Suprapubic skin (tissue), 4 donors: ENCODE measurements at places on chromosomes 1 and 21.

GRCh38 chr1:55150880-55151588, 64.1 kb downstream of the USP24 start:
- H3K27ac ChIP-seq = no peak overlapping the region
- DNase-seq = no peak
- H3K4me3 ChIP-seq = no peak overlapping the region
- peaks cover 50% of the 10 kb centered on the region for H3K36me3 ChIP-seq
- no peaks in the 10 kb centered on the region for H3K4me1 ChIP-seq
- no peaks in the 10 kb centered on the region for H3K27me3 ChIP-seq

DNA sequence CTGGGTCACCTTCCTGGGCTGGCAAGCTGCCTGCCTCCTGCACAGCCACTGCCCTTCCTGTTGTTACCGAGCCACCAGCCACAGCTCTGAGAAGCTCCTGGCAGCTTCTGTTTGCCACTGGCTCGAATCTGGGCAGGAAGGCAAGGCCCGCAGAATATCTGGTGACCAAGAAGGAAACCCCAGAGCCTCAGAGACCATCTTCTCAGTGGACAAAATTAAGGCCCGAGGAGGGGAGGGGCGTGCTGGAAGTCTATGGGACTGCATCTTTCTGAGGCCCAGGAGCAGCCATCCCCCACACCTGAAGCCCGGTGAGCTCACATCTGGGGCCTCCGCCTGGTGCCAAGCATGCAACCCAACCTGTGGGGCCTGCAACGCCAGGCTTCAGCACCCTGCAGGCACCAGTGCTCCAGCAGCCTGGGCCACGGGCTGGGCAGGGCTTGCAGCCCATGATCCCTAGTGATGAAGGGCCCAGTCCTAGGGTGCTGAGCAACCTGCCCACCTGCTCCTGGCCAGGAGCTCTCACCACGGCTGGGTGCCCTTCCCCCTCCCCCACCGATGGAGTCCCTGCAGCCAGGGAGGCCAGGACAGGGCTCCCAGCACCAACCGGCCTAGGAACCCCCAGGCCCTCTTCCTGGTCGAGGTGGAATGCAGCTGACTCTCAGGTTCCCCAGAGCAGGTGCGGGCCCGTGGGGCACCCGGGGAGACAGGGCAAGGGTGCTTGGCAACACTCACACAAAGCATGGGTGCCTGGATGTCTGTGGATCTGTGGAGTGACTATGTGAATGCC, 879 bp downstream of the CPTP start:
- peaks cover 55% of the 10 kb centered on the region for H3K4me1 ChIP-seq
- H3K4me3 ChIP-seq = peak overlapping the region; percentile 90
- DNase-seq = no peak
- H3K27me3 ChIP-seq = no peaks in the 10 kb centered on the region
- peaks cover 27% of the 10 kb centered on the region for H3K36me3 ChIP-seq
- peak overlapping the region; percentile 89 for H3K27ac ChIP-seq

GRCh38 chr21:18023157-18023556, 204.0 kb upstream of the C21orf91 start:
- DNase-seq = no peak
- no peaks in the 10 kb centered on the region for H3K27me3 ChIP-seq
- H3K4me3 ChIP-seq = no peak overlapping the region
- no peaks in the 10 kb centered on the region for H3K4me1 ChIP-seq
- H3K27ac ChIP-seq = no peak overlapping the region

- DNase-seq = no peak
- no peaks in the 10 kb centered on the region for H3K27me3 ChIP-seq
- H3K4me3 ChIP-seq = no peak overlapping the region
- H3K4me1 ChIP-seq = peaks cover 4% of the 10 kb centered on the region
- H3K36me3 ChIP-seq = no peaks in the 10 kb centered on the region
These were observed 102.4 kb downstream of the BRINP2 start for GRCh38 chr1:177273141-177273540.

GRCh38 chr1:203473781-203474305, 1.8 kb upstream of the PRELP start:
- no peak overlapping the region for H3K4me3 ChIP-seq
- DNase-seq = no peak
- peaks cover 26% of the 10 kb centered on the region for H3K4me1 ChIP-seq
- H3K36me3 ChIP-seq = no peaks in the 10 kb centered on the region
- no peaks in the 10 kb centered on the region for H3K27me3 ChIP-seq

DNA sequence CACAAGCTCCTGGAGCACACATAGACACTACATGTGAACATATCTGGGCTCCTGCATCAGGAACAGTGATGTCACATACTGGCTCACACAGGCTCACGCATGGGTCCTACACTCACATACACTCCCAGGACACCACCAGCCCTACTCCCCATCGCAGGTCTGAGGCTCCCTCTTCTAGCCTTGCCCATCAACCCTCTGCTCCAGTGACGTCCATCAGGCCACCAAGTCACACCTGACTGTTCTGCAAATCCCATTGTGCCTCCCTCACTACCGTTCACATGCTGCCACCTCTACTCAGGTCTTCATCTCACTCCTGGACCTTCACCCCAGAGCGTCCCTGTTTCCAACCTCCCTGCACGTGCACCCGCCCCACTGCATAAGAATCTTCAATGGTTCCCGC, 18.1 kb downstream of the TFAP2E start:
- H3K4me1 ChIP-seq = no peaks in the 10 kb centered on the region
- no peaks in the 10 kb centered on the region for H3K27me3 ChIP-seq
- no peak for DNase-seq
- no peak overlapping the region for H3K4me3 ChIP-seq
- peaks cover 17% of the 10 kb centered on the region for H3K36me3 ChIP-seq

DNA sequence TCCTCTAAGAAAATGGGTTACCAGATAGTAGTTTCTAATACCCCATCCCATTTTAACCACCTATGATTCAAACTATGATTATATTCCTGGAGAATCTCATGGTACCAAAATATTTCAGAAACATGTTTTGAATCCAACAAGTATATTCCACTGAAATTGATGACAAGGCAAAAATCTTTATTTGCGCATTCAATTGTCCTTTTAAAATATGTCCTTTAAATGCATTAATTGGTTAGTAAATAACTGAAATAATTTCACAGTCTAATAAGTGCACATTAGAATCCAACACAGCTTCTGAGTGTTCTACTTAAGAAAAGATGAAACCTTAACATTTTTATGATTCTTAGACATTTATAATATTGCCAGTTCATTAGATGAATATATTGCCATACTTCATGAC, 356.6 kb downstream of the SETD4 start:
- no peaks in the 10 kb centered on the region for H3K4me1 ChIP-seq
- no peaks in the 10 kb centered on the region for H3K36me3 ChIP-seq
- no peak for DNase-seq
- peaks cover 9% of the 10 kb centered on the region for H3K27me3 ChIP-seq
- H3K4me3 ChIP-seq = no peak overlapping the region
- no peak overlapping the region for H3K27ac ChIP-seq

GRCh38 chr1:234655328-234656069, 45.5 kb upstream of the IRF2BP2 start:
- H3K27me3 ChIP-seq = no peaks in the 10 kb centered on the region
- no peaks in the 10 kb centered on the region for H3K36me3 ChIP-seq
- peak overlapping the region; percentile 85 for H3K27ac ChIP-seq
- H3K4me1 ChIP-seq = peaks cover 43% of the 10 kb centered on the region
- no peak for DNase-seq

DNA sequence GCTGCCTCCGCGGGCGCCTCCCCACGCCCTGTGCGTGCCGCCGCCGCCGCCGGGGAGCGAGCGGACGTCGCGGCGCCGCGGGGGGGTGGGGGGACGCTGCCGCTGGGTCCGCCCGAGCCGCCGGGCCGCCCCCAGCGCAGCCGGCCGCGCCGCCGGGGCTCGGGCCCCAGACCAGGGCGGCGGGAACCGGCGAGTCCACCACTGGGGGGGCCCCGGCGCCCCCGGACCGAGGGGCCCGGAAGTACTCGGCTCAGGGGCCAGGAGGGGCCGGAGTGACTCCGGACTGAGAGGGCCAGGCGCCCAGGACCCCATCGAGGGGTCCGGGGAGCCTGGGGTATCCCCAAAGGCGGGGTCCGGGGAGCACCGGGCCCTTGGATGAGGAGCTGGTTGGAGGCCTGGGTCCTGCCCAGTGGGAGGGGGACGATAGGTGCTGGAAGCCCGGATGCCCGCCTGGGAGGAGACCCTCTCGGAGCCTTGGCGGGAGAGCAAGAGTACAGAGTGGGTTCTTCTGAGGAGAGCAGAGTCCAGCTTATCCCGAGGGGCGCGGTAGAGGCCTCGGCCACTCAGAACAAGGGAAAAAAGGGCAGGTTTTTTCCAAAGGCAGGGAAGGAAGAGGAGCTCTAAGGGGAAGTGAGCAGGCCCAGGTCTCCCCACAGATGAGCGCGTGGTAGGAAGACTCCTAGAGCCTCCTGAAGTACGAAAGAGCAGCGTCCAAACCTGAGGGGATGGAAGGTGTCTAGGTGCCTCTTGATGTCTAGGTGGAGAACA, 556 bp downstream of the GMEB1 start:
- H3K4me3 ChIP-seq = peak overlapping the region; percentile 97
- peak overlapping the region; percentile 99 for H3K27ac ChIP-seq
- H3K36me3 ChIP-seq = no peaks in the 10 kb centered on the region
- peaks cover 20% of the 10 kb centered on the region for H3K4me1 ChIP-seq
- DNase-seq = peak; percentile 79
- no peaks in the 10 kb centered on the region for H3K27me3 ChIP-seq

DNA sequence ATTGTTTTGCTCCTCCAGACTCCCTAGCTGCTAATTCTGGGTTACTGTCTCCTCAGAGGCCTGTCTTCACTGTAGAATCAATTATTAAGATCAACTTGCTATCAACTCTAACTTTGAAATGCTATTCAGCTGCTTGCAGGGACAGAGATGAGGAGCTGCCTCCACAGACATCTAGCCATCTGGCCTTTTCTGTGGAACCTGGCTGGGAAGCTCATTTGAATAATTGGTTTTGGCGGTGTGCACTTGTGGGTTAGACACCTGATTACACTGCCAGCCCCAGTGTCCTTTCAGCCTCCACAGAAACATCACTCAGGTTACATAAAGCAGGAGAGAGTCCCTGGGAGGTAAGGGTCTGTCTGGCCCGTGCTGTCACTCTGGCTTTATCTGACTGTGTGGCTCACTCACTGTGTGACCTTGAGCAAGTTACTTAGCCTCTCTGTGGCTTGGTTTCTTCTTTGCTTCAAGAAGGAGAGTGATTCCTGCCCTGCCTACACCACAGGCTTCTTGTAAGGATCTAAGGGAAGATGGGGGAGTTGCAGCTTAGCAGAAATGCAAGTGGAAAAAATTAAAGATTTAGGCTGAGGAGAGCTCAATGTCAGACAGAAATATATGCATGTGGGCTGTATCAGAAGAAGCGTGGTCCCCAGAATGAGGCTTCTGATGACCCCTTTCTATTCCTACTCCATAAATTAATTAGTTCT, 131.6 kb downstream of the BEND5 start:
- no peaks in the 10 kb centered on the region for H3K4me1 ChIP-seq
- H3K4me3 ChIP-seq = no peak overlapping the region
- no peaks in the 10 kb centered on the region for H3K36me3 ChIP-seq
- H3K27me3 ChIP-seq = peaks cover 7% of the 10 kb centered on the region
- no peak for DNase-seq

- peaks cover 18% of the 10 kb centered on the region for H3K4me1 ChIP-seq
- H3K4me3 ChIP-seq = no peak overlapping the region
- H3K27ac ChIP-seq = no peak overlapping the region
- H3K27me3 ChIP-seq = no peaks in the 10 kb centered on the region
- no peaks in the 10 kb centered on the region for H3K36me3 ChIP-seq
These were observed 33.9 kb downstream of the APP start for GRCh38 chr21:26136671-26137070.

DNA sequence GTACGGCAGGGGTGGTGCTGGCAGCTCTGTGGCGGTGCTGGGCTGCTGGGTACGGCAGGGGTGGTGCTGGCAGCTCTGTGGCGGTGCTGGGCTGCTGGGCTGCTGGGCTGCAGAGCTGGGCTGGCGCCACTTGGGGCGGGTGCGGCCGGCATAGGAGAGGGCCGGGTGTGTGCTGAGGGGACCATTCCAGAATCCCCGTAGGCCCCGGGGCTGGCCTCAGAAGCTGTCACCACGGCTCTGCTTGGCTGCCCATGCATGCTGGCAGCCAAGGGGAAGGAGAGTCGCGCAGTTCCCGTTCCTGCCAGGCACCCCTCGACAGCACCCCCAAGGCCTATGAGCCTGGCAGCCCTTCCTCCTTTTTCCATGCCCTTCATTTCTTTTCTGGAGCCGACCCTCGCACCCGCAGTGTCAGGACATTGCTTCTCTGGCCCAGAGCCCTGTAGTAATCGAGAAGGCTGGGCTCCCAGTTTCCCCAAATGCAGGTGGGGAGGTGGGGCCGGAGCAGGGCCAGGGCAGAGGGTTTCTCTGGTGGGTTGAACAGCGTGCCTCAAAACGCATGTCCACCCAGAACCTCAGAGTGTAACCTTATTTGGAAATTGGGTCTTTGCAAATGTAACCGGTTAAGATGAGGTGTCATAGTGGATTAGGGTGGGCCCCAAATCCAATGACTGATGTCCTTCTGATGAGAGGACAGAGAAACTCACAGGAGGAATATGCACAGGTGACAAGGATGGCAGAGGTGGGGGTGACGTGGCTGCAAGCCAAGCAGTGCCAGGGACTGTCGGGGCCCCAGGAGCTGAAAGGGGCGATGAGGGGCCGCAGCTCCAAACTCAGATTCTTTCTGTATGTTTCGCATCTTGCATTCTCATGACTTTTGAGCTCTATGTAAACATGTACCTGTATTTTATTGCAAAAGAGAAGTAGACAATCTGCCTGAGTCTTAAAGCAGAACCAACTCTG, 71.0 kb upstream of the ACTRT2 start:
- H3K4me1 ChIP-seq = no peaks in the 10 kb centered on the region
- no peak for DNase-seq
- H3K4me3 ChIP-seq = no peak overlapping the region

- no peak overlapping the region for H3K4me3 ChIP-seq
- H3K27ac ChIP-seq = no peak overlapping the region
These were observed 21.8 kb downstream of the COA7 start for GRCh38 chr1:52676249-52676903.

GRCh38 chr1:21318057-21318713, 27.9 kb upstream of the ECE1 start:
- no peaks in the 10 kb centered on the region for H3K36me3 ChIP-seq
- peaks cover 82% of the 10 kb centered on the region for H3K4me1 ChIP-seq
- H3K27me3 ChIP-seq = no peaks in the 10 kb centered on the region
- H3K4me3 ChIP-seq = no peak overlapping the region
- no peak for DNase-seq

- no peaks in the 10 kb centered on the region for H3K27me3 ChIP-seq
- no peaks in the 10 kb centered on the region for H3K36me3 ChIP-seq
- H3K27ac ChIP-seq = no peak overlapping the region
These were observed 316.2 kb downstream of the PTPRC start for GRCh38 chr1:198955085-198955484.

DNA sequence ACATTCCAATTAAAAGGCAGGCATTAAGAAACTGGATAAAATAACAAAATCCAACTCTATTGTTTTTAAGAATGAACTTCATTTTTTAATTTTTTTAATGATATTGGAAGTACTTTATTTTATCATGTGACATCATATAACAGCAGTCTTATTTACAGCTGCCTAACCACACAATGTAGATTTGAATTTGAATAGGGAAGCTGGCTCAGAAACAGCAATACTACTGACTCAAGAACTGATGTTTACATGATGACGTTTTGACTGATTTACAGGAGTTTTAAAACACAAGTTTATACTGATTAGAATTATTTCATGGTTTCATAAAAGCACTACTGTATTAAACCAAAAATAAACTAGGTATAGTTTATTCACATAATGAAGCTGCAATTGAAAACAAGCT, 348.7 kb upstream of the NR5A2 start:
- H3K4me3 ChIP-seq = no peak overlapping the region
- H3K36me3 ChIP-seq = no peaks in the 10 kb centered on the region
- no peak overlapping the region for H3K27ac ChIP-seq
- no peaks in the 10 kb centered on the region for H3K4me1 ChIP-seq
